Placental epithelial cell (primary cell): ENCODE measurements at places on chromosomes 3 and 15. TPM values are rescaled to one million over a fixed set of nuclear protein-coding genes. Genes with fewer than 3 reads are reported as not detected.

The KY gene
- not detected in 2 replicates for total RNA-seq

The ZKSCAN7 gene
- 13.4 and 14.9 TPM in 2 replicates for total RNA-seq

The RAD54L2 gene
- 21.6 and 23.9 TPM in 2 replicates for total RNA-seq

The INKA1 gene
- 1.8 and 2.0 TPM in 2 replicates for total RNA-seq

The ISLR gene
- total RNA-seq: 0.39 TPM in 1 of 2 replicates, not detected in the other

The SI gene
- total RNA-seq: not detected in 2 replicates

The CAMKV gene
- total RNA-seq: not detected in 2 replicates

The XRN1 gene
- total RNA-seq: 30.7 and 50.3 TPM in 2 replicates
